ENCODE measurements at places on chromosomes 1 and 21.

DNA sequence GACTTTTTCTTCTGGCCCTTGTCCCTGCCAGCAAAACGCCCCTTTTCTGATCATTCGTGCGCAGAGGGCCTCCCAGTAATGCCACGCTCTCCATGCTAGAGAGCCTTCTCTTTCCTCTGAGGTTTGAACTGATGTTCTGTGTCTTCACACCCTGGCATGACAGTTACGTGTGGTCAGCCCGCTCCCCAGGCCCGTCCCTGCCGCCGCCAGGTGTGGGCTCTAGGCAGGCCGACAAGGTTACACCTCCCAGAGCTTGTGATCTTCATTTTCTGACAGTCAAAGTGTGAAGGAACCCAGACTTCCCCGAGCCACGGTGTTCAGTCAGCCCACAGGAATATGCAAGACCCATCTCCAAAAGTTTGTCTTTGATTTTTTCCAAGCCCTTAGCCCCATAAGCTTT, 265.6 kb downstream of the TM2D1 start:
- no peak overlapping the region for H3K27ac ChIP-seq
- no peak overlapping the region for H3K4me3 ChIP-seq
- H3K36me3 ChIP-seq, result no peaks in the 10 kb centered on the region
- H3K4me1 ChIP-seq, result no peaks in the 10 kb centered on the region

GRCh38 chr1:214638997-214639396, 36.0 kb downstream of the CENPF start:
- H3K36me3 ChIP-seq, result no peaks in the 10 kb centered on the region
- no peaks in the 10 kb centered on the region for H3K27me3 ChIP-seq
- no peak for DNase-seq
- H3K27ac ChIP-seq, result no peak overlapping the region

- no peaks in the 10 kb centered on the region for H3K36me3 ChIP-seq
- DNase-seq, result no peak
- no peaks in the 10 kb centered on the region for H3K27me3 ChIP-seq
- H3K4me1 ChIP-seq, result no peaks in the 10 kb centered on the region
- no peak overlapping the region for H3K27ac ChIP-seq
These were observed 99.2 kb downstream of the PHTF1 start for GRCh38 chr1:113660088-113660487.

- no peaks in the 10 kb centered on the region for H3K36me3 ChIP-seq
- peak overlapping the region; percentile 66 for H3K27ac ChIP-seq
- no peaks in the 10 kb centered on the region for H3K27me3 ChIP-seq
These were observed 717 bp upstream of the BATF3 start for GRCh38 chr1:212700223-212700891.

- H3K27me3 ChIP-seq, result no peaks in the 10 kb centered on the region
- DNase-seq, result no peak
- peak within 1 kb of the TSS; percentile 75 for H3K4me3 ChIP-seq
- H3K27ac ChIP-seq, result peak within 1 kb of the TSS; percentile 85
These were observed at the start of gene CAMTA1 for GRCh38 chr1:6785318-6785727. TSS of gene CAMTA1 (plus strand) at chr1:6785454. CDS start at chr1:6785531, 77 bp downstream.

- no peak overlapping the region for H3K27ac ChIP-seq
- H3K4me1 ChIP-seq, result no peaks in the 10 kb centered on the region
- no peaks in the 10 kb centered on the region for H3K27me3 ChIP-seq
- H3K4me3 ChIP-seq, result no peak overlapping the region
- no peaks in the 10 kb centered on the region for H3K36me3 ChIP-seq
- DNase-seq, result no peak
These were observed 36.3 kb downstream of the C8B start for GRCh38 chr1:56929492-56929891.

DNA sequence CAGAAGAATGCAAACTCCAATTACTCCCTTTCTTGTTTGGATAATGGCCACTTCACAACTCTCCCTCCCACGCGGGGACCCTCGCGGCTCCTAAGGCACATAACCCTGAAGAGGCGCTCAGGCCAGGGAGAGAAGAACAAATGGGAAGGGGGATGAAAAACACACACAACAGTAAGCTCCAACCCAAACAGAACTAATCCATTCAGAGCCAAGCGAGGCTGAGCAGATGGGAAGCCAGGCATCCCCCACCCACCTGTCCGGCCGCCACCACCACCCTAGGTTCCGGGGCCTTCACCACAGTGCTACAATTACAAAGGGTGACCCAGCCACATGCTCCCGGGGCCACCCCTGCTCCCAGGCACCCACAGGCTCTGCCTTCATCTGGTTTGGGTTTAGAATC, 101.5 kb downstream of the MRPL37 start:
- peaks cover 20% of the 10 kb centered on the region for H3K4me1 ChIP-seq

DNA sequence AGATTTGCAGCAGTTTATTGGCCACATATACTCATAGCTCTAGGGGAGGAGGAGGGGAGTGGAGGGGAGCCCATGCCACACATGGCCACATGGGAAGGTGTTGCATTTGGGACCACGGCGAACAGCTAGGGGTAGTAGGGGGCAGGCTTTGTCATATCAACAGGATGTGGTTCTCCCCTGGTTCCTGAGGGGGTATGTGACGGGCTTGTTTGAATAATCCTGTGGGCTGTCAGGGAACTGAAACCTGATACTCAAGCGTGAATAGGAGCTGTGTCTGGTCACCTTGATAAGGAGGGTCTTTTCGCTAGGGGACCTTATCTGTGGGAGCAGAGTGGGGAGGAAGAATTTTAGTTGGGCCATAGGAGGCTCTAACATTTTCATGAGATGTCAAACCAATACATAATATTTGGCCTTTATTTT, 264.7 kb downstream of the CTH start:
- H3K36me3 ChIP-seq, result no peaks in the 10 kb centered on the region
- DNase-seq, result no peak
- no peak overlapping the region for H3K4me3 ChIP-seq
- H3K27ac ChIP-seq, result no peak overlapping the region
- H3K27me3 ChIP-seq, result no peaks in the 10 kb centered on the region

GRCh38 chr1:173857363-173857917, 10.3 kb downstream of the GAS5 start:
- H3K4me1 ChIP-seq, result no peaks in the 10 kb centered on the region
- H3K36me3 ChIP-seq, result peaks cover 25% of the 10 kb centered on the region
- no peak overlapping the region for H3K27ac ChIP-seq

DNA sequence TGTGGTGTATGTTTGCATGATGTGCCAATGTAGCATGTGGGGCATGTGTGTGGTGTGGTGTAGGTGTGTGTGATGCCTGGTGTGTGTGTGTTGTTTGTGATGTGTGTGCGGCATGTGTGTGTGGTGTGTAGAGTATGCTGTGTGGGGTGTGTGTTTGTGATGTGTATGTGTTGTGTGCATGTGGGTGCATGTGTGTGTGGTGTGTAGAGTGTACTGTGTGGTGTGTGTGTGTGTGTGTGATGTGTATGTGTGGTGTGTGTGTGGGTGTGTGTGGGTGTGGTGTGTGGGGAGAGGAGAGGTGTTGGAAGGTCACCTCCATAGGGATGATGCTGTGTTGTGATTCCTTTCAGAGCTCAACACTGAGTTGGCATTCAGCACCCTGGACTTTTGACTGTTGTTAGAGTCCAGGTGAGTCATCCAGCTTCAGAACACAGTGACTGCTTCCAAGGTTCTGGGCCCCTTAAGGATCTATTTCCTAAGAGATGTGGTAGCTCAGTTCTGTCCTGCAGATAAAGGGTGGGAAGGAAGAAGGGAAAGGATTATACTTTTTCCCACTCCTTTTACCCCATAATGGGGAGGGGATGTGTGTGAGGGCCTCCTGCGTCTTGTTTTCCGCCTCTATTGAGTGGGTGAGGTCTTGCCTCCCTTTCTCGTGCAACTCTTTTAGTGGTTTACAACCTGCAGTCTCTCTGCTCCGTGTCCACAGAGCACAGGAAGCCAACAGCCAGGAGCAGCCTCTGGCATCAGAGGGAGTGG, 47.6 kb downstream of the RHOU start:
- H3K36me3 ChIP-seq, result no peaks in the 10 kb centered on the region
- no peak overlapping the region for H3K4me3 ChIP-seq
- no peaks in the 10 kb centered on the region for H3K4me1 ChIP-seq

- no peaks in the 10 kb centered on the region for H3K27me3 ChIP-seq
- H3K27ac ChIP-seq, result no peak overlapping the region
- H3K4me1 ChIP-seq, result no peaks in the 10 kb centered on the region
These were observed 738.8 kb downstream of the PTPRU start for GRCh38 chr1:29975036-29975694.

DNA sequence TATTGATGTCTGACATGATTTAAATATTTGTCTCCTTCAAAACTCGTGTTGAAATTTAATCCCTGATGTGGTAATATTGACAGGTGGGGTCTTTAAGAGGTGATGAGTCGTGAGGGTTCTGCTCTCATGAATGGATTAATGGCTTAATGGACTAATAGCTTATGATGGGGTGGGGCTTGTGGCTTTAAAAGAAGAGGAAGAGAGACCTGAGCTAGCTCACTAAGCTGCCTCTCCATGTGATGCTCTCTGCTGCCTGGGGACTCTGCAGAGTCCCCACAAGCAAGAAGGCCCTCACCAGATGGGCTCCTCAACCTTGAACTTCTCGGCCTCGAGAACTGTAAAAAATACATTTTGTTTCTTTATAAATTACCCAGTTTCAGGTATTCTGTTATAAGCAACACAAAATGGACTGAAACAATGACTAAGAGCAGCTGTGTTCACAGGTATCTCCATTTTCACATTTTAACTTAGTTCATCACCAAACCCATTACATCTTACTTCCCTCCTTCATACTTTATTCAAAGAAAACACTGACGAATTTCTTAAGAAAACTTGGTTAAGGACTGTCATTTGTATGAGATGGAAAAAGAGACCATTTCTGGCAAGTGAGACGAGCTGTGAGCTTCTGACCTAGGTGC, 12.1 kb upstream of the AIM2 start:
- no peak overlapping the region for H3K4me3 ChIP-seq
- H3K27me3 ChIP-seq, result no peaks in the 10 kb centered on the region
- no peaks in the 10 kb centered on the region for H3K36me3 ChIP-seq
- H3K4me1 ChIP-seq, result peaks cover 4% of the 10 kb centered on the region

GRCh38 chr1:71666609-71667008, 585.8 kb upstream of the ZRANB2 start:
- no peak overlapping the region for H3K27ac ChIP-seq
- no peak for DNase-seq
- no peak overlapping the region for H3K4me3 ChIP-seq
- H3K4me1 ChIP-seq, result no peaks in the 10 kb centered on the region

DNA sequence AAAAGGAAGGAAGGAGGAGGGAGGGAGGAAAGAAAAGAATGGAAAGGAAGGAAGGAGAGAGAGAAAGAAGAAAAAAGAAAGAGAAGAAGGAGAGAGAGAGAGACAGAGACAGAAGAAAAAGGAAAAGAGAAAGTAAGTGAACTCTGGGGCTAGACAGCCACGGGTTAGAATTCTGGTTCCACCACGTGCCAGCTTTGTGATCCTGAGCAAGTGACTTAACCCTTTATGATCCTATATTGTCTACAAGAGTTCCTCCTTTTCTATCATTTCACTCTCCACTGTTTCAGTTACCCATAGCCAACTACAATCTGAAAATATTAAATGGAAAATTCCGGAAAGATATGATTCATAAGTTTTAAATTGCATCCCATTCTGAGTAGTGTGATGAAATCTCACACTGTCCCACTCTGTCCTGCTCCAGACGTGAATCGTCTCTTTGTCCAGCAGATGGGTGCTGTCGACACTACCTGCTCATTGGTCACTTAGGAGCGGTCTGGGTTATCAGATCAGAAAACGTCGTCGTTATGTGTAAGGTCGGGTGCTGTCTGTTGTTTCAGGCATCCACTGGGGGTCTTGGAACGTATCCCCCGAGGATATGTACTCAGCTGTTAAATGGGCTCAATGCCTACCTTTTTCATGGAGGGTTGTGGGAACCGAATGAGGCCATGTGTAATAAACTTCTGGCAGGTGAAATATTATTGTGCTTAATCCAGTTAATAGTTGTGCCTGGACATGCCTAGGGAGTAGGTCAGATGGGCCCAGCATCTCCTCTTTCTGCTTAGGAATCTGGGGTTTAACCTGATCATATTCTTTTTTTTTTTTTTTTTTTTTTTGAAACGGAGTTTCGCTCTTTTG, 19.1 kb downstream of the TMEM51 start:
- H3K4me1 ChIP-seq, result no peaks in the 10 kb centered on the region
- no peak for DNase-seq
- peaks cover 6% of the 10 kb centered on the region for H3K27me3 ChIP-seq
- no peaks in the 10 kb centered on the region for H3K36me3 ChIP-seq
- H3K27ac ChIP-seq, result no peak overlapping the region
- H3K4me3 ChIP-seq, result no peak overlapping the region

- no peak overlapping the region for H3K4me3 ChIP-seq
- no peaks in the 10 kb centered on the region for H3K36me3 ChIP-seq
- H3K4me1 ChIP-seq, result no peaks in the 10 kb centered on the region
- H3K27ac ChIP-seq, result no peak overlapping the region
- no peaks in the 10 kb centered on the region for H3K27me3 ChIP-seq
These were observed 10.0 kb downstream of the UMODL1 start for GRCh38 chr21:42081138-42081537.
